ENCODE measurements at places on chromosomes 7 and 10.

DNA sequence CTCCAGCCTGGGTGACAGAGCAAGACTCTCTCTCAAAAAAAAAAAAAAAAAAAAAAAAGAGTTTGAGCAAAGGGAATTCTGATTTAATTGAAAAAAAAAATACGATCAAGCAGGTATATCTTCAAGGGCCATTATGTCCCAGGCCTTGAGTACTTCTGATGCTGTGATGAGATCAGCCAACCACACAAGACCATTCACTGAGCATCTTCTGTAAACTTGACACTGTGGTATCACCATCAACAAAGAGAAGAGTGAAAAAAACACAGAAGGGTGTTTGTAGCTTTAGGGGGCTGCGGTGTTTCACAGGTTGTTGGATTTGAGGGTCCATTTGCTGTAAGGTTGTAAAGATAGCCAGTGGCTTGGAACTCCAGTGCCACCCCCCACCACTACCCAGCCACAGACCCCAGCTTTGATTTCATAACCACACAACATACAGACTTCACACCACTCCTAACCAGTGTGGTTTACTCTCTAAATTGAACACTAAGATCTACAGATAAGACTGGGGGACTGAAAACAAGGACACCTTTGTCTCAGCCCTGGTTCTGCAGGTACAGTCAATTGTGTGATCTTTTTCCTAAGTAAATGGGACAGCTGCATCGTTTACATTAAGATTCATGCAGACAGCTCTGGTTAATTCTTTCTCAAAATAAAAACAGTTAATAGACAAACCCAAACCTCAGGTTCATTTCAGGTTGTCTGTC is 66.4 kb downstream of the CDC123 start:
- no peak for DNase-seq

DNA sequence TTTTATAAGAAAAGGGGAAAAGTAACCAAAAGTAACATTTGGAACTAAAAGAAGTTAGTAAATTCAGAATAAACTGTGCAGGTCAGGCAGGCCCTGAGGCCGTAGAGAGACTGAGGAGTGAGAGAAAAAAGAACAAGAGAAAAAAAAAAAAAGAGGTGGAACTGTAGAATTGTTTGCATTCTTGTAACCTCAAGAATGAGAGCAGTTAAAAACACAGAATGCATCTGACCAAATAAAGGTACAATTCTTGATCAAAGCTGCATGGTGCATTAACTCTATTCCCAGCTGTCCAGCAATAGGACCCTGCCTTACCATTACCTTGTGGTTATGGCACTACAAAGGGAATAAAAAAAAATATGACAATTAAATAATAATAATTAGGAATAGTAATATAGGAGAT is 170.1 kb upstream of the SEMA3A start:
- no peak for DNase-seq

- DNase-seq, result no peak
Measured at GRCh38 chr7:157471259-157472125, 134.7 kb downstream of the DNAJB6 start.

- no peak for DNase-seq
Measured at GRCh38 chr10:59904426-59905065, 1.8 kb downstream of the CCDC6 start.

DNA sequence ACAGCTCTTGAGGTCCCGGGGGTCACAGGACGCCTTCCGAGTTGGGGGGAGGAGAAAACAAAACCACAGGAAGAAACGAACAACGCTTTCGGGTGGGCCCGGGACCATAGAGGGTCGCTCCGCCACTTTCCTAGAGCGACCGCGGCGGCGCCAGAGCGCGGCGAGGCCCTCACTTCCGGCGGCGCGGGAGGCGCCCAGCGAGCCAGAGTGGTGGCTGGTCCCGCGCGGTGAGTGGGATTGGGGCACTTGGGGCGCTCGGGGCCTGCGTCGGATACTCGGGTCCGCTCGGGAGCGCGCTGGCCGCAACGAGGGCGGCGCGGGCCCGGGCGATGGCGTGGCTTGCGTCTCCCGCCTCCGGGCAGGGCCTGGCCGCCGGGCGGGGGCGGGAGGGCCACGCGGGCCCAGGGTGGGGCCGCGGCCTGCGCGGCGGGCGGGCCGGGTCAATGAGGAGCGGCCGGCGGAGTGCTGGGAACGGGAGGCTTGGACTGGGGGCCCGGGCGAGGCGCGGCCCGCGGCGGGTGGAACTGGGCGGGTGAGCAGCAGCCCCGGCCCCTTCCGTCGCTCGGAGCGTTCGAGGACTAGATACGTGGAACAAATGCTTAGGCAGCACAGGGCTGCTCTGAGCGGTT is at the start of gene ZNF22:
ZNF22 (plus strand) TSS at position 172 of the 629 bp plus-strand sequence. CDS start 2,446 bp downstream, outside the sequence.
- DNase-seq, result peak; percentile 54

GRCh38 chr7:64313740-64314491 is at the start of gene ZNF736:
Gene ZNF736 (plus strand): TSS chr7:64313961. CDS start chr7:64314151, 190 bp downstream.
- peak; percentile 75 for DNase-seq

GRCh38 chr10:75266945-75267344 is 31.2 kb upstream of the COMTD1 start:
- no peak for DNase-seq

GRCh38 chr7:117097860-117098259 is 144.6 kb downstream of the ST7 start:
- DNase-seq, result no peak

GRCh38 chr7:13282377-13282980 is 595.0 kb downstream of the ARL4A start:
- DNase-seq, result no peak

- DNase-seq, result no peak
Measured at GRCh38 chr10:36003031-36003600, 361.0 kb upstream of the FZD8 start.

DNA sequence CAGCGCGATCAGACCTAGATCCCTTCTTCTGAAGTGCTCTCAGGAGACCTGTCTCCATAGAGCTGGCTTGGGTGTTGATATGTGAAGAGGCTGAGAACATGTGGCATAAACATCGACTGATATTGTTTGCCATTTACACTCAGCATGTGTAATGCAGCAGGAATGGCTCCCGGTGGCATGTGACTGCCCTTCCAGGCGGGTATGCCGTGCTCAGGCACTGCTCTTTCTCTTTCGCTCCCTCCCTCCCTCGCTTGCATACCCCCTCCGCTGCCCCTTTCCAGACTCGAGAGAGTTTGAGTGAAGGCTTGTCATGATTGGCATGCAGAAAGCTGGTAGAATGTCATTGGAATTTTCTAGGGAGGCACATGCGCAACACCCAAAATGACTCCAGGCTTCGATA is 107.3 kb upstream of the PDCD4 start:
- no peak for DNase-seq

GRCh38 chr10:5511231-5511884 is 12.0 kb upstream of the CALML5 start:
- DNase-seq, result no peak

DNA sequence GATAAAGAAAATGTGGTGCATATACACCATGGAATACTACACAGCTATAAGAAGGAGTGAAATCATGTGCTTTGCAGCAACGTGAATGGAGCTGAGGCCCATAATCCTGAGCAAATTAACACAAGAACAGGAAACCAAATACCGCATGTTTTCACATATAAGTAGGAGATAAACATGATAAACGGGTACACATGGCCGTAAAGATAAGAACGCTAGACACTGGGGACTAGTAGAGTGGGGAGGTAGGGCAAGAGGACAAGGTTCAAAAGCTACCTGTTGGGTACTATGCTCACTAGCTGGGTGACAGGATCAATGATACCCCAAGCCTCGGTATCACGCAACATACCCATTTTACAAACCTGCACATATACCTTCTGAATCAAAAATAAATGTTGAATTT is 113.7 kb downstream of the CSTF2T start:
- no peak for DNase-seq

DNA sequence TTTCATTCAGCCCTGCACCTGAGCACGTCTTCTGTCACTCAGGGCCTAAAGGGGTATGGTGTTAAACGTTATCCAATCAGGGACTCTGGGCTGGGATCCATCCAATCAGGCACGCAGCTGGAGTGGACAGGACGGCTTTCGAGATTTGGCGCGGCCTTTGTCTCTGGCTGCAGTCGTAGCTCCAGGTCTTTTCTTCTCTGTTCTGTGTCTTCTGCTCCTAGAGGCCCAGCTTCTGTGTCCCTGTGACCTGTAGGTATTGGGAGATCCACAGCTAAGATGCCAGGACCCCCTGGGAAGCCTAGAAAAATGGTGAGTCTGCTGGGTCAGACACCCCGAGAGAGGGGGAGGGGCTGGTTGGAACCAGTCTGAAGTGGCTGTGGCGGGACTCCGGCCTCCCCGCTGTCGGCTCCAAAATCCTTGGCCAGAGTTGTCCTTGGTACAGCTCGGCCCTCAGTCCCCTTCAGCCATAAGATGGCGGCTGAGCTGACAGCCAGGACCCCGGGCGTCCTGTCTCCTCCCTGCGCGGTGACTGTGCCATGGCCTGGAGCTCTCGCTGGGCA is 11.7 kb upstream of the ZNF680 start:
- DNase-seq, result no peak

GRCh38 chr7:102322202-102322715 is 34.0 kb downstream of the SPDYE6 start:
- no peak for DNase-seq

- no peak for DNase-seq
Measured at GRCh38 chr7:151260471-151260870, 12.0 kb upstream of the SMARCD3 start.

DNA sequence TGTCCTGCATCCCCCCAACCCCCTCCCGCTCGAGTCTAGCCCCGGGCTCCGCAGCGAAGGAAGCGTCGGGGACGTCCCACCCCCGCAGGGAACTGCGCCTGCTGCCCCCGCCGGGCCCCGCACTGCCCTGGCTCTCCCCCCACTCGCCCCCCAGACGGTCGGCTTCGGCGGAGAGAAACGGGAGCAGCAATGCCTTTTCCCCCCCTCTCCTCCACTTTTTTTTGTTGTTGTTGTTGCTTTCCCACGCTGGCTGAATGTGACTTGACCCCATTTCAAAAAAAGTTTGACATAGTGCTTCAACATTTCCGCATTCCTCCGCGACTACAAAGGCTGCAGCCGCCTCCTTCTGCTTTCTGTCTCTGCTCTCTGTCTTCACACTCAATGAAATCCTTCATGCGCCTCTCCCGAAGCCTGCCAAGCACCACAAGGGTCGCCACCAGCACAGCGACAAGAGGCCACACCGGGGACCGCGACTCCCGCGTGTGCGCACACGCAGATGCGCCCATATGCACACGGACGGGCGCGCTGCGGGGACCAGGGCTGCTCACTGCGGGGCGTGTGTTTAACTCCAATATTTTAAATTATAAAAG is 1.0 kb downstream of the CDK6 start:
- peak; percentile 21 for DNase-seq

DNA sequence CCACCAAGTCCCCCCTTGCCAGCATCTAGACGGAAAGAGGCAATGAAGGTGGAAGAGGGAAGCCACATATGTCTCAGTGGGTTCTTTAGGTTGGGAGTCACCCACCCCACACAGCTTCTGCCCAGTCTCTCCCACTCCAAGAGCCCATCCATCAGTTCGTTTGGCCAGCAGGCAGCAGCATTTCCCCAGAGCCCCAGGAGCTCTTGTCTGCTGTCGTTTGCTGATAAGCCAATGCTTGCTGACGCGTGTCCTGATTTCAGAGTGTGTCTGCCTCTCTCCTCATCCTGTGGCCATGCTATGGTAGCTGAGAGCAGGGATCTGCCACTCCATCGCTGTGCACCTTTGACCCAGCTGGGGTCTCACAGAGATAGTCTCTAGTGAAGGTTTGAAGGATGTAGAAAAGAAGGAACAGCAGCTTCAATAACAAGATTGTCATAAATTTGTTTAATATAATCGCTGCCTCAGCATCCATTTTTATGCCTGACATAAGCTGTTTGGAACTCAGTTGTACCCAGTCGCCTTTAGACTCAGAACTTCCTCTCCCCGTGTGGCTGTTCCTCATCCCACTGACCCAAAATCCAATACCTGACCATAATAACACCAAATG is 39.4 kb upstream of the GDF10 start:
- DNase-seq, result no peak

DNA sequence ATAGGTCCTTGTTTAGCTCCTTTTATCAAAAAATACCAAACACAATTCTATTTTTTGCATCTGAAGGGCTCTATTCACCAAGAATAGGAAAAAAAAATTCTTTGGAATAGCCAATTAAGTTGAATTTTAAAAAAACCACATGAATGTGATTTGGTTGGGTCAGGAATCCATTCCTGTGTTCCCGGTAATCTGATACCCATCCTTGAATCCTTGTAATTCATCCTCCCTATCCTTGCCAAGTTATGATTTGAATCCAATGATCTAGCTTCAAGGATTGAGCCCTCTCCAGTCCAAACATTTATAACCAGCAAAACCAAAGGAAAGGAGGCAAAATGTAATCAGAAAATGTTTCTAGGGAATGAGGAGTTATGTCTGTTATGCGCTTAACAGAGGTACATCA is 86.6 kb downstream of the CFAP58 start:
- DNase-seq, result no peak

DNA sequence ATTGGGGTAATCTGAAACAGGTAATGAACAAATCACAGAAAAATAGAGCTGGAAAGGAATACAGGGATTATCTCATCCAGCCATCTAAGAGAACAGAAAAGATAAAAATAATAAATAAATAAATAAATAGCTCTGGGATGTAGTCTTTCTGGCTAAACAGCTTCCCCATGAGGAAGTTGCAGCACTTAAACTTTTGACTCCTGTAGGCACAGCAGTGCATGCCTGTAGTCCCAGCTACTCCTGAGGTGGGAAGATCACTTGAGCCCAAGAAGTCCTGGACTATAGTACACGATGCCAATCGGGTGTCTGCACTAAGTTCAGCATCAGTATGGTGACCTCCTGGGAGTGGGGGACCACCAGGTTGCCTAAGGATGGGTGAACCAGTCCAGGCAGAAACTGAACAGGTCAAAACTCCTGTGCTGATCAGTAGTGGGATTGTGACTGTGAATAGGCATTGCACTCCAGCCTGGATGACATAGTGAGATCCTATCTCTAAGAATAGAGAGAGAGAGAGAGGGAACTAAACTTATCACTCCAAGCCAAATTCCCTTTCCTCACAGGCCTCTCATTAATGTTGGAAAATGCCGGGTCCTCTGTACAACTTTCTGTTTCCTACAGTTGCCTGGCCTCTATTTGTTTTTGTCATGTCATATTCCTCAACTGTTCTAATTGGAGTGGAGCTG is 61.7 kb upstream of the CDK13 start:
- no peak for DNase-seq

GRCh38 chr10:48598936-48599829 is 5.7 kb downstream of the ARHGAP22 start:
- no peak for DNase-seq

GRCh38 chr10:99681553-99681952 is 22.2 kb downstream of the ENTPD7 start:
- no peak for DNase-seq

GRCh38 chr10:129877773-129878371 is 86.2 kb downstream of the EBF3 start:
- peak; percentile 11 for DNase-seq

All from activated T-cell treated with anti-CD3 and anti-CD28 coated beads for 1 hour (primary cell).